ENCODE measurements at places on chromosomes 6 and 20.

DNA sequence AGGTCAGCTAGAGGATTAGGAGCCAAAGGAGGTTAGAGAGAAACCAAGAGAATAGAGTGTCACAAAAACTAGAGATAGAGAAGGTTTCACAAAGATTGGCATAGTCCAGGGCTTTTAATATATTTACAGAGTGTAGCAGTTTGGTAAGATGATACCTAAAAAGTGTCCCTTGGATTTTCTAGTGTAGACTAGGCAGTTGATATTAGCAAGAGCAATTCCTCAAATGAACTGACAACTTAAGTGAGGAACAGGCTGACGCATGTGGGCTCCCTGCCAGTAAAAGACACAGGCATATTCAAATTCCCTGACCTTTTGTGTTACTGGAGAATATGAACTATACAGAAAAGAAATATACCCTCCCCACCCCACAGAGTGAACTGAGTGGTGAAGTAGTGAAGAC is 40.1 kb downstream of the VTA1 start:
- DNase-seq, result no peak

DNA sequence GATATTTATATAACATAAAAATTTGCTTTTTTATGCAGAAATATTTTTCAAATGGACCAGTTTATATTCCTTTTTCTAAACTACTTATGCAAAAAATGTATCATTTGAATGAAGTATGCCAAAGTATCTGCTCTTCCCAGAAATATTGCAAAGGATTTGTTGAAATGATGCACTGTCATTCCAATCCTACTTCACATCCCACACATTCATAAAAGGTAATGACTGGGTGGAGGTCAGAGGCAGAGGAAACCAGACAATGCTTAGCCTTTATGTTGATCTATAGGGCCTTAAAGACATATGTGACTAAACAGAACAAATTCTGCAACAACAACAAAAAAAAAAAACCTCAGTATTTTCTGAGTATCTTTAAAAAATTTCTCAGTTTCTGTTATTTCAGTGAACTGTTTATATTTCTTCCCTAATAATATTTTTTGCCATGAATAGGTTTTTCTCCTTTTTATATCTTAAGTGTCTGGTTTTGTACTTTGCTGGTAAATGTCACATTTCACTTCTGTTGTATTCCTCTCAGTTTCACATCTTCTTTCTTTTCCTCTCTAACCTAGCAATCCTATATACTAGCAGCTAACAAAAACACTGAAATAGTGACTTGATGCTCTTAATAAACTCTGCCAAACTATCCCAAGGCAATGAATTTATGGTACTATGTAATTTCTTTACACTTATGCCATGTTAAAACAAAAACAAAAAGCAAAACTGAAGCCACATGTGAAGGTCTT is 374.1 kb downstream of the BCKDHB start:
- DNase-seq, result no peak

DNA sequence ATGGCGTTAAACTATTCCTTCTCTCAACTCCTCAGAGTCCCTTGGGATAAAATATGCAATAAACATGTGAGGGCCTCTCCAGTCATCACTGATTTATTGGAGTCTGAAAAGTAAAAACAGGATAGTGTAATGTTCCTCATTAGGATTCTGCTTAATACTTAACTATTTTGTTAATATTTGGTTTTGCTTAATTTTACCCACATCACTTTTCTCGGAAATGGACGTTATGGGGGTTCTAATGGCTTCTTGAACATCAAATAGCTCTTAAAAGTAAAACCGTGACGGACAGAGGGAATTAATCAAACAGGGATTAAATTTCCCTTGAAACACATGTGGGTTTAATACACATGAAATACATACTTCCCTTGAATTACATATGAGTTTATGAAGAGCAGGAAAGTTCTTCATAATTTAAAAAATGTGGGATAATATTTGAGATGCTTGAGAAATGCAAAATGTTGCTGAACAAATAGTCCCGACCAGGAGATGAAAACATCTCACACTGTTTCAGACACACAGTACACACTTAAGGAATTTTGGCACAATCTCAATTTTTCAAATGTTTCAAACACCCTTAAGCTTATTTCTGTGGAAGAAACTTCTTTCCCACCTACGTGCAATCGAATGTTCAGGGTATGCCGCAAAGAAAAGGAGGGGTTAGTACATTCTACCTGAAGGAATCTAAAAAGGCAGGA is 38.4 kb upstream of the EIF2S2 start:
- no peak for DNase-seq

DNA sequence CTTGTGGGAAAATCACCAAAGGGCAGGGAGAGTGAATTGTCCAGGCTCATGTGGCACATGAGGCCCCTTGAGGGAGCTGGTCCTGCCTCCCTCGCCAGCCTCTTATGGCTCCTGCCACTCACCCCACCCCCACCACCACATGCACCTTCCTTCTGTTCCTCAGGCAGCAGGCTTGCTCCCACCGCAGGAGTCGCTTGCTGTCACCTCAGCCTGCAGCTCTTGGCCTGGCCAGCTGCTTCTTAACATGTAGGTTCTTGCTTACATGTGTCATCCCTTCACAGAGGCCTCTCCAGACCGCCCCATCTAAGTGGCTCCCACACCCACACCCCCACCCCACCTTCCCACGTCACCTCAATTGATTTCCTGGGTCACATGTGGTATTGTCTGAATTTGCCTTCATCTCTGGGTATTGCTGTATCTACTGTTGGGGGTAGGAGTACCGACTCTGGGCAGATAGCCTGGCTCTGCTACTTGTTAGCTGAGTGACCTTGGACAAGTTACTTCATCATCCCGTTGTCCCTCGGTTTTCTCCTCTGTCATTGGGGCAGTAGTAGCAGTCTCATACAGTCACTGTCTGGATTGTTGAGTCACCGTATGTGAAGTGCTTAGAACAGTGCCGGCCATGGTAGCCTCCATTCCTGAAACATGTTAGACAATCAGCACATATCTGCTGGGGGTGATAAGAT is 41.7 kb downstream of the SLC9A8 start:
- no peak for DNase-seq

DNA sequence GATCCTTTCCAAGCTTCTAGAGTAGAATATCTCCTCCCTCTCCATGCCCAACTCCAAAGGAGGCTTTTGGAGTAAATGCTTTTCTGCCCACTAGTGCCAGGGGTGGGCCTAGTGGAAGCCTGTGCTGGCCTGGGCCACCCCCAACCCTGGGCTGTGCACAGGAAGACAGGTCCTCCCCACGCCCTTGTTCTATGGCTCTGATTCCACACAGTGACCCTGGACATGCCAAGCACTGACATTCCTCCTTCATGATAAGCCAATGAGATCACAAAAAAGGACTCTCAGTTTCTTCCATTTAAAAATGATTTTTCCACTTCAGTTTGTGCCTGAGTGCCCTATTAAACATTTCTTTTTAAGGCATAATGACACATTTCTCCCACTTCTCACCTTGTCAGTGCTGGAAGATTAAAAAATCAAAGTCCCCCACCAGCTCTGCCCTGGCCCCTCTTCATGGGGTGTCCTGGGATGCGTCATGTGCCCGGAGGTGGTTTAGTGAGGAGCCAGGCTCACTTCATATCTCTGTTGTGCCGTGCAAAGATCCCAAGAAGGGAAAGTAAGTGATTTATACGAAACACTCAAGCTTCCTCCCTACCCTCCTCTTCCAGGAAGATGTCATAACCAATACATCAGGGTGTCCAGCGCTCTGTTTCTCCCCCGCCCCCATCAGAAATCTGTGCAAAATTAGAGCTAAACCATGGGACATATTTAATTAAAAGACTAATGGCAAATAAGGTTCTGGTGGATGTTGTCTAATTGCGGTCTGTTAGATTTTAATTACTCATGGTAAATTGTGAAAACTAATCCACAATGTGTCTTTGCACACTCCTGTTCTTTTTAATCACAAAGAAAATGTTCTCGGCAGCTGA is 255.0 kb downstream of the NRN1 start:
- DNase-seq, result no peak

DNA sequence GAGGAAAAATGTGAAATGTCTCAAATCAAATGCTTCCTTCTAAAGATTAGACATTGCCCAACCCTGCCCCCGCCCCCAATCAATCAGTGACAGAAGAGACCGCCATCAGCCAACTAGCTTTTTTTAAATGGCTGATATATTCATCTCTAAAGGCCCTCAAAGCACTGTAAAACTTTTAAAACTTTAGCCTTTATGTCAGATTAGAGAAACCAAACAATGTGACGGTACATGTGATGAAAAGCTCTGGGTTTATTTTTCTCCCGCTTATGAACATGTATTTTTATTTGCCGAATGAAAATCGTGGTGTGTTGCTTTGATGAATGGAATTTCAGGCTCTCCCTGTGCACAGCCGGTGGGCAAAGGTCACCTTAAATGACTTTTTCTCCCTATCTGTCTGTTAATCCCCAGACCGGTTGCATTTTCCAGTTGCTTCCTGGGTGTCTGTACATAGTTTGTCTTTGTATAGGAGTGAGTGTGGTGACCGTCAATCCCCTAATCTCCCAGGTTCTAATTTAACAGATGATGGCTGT is 38.5 kb downstream of the TBC1D7 start:
- no peak for DNase-seq

- DNase-seq, result no peak
These were observed 47.1 kb upstream of the IFNGR1 start for GRCh38 chr6:137266309-137266586.

GRCh38 chr6:125310994-125311649 is 9.4 kb upstream of the HDDC2 start:
- no peak for DNase-seq

DNA sequence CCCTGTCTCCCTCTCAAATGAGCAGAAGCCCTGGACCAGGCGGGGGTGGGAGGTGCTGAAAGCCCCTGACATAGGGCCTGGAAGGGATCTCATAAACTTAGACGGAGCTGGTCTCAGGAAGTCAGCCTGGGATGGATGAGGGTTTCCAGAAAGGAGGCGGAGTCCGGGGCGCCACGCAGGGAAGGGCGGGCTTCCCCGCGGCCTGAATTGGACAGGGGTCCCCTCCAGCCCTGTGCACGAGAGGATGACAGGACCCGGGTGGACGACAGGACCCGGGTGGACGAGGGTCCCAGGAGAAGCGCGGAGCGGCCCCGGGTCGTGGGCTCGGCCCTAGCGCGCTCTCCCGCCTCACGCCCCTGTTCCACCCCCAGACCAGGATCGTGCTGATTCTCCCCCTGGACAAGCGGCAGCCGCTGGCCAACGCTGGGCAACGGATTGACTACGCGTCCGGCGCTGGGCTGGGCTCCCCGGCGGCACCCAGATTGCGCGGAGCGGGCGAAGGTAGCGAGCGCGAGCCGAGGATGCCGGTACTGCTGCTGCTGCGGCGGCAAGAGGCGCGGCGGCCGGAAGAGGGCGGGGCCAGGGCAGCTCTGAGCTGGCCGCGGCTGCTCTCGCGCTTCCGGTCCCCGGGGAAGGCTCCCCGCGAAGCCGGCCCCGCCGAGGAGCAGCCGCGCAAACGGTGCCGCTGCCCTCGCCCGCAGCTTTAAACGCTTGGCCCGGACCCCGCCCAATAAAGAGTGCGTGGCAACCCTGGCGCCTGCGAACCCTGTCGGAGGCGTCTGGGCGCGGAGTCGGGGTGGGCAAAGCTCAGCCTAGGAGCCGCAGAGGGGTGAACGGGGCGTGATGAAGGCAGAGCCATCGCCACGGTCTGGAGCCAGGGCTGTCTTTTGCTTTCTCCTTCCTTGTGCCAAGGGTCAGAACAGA is 1.3 kb downstream of the C20orf144 start:
- DNase-seq, result peak; percentile 84

DNA sequence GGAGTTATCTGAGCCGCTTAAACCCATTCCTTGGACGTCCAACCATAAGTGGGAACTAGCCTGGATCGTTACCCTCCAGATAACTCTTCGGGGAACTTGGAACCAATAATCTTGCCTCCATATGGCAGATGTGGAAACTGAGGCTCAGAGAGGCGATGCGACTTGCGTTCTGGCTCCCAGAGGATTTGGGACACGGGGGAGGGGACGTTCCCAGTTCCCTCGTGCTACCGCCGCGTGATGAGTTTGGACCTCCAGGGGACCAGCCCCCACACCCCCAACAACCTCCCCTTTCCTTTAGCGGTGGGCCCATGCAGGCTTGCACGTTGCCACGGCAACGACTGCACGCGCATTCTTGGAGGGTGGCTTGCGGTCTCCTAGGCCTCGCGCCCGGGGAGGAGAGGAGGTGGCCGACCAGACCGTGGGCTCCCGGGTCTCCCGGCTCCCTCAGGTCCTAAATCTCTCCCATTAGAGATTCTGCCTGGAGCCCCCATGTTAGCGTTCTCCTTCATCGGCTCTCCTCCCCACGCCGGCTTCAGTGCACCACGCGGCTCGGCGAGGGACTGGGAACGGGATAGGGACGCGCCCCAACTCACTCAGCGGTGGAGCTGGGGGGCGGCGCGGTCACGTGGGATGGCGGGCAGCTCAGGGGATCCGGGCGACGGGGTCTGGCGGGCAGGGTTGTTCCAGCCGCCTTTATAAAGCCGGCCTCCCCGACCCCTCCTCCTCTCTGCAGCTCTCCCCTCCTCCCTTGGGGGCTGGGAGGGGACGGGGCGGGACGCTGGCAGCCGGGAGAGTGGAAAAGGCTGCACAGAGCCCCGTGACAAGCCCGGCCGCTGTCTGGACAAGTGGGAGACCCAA is at the start of gene PLTP:
TSS of gene PLTP (minus strand) at position 670 of the 858 bp plus-strand sequence. CDS start 703 bp downstream, outside the sequence.
- DNase-seq, result peak; percentile 39
